CD8-positive, alpha-beta T cell (primary cell): ENCODE measurements at places on chromosomes 4 and X. TPM values are rescaled to one million over a fixed set of nuclear protein-coding genes. Genes with fewer than 3 reads are reported as not detected.

MAGEA10 gene
- not detected for total RNA-seq

TEX13B gene
- not detected for total RNA-seq

DAPP1 gene
- 3.2 TPM for total RNA-seq

PPARGC1A gene
- total RNA-seq = not detected

ZNF827 gene
- 35.4 TPM for total RNA-seq

HHIP gene
- total RNA-seq = not detected

MAGEA2B gene
- not detected for total RNA-seq

FAM9C gene
- total RNA-seq = not detected

PAGE1 gene
- not detected for total RNA-seq

MTCP1 gene
- total RNA-seq = 19.0 TPM

IL9R gene
- total RNA-seq = 2.0 TPM

NLGN4X gene
- not detected for total RNA-seq

HTR2C gene
- total RNA-seq = not detected

GAB3 gene
- 5.6 TPM for total RNA-seq

HMGB3 gene
- total RNA-seq = 6.3 TPM

MAP9 gene
- 17.2 TPM for total RNA-seq

FOXR2 gene
- total RNA-seq = not detected

TGIF2LX gene
- total RNA-seq = not detected

LINC00632 gene
- 1.0 TPM for total RNA-seq

F8A2 gene
- not detected for total RNA-seq

DCLK2 gene
- not detected for total RNA-seq

CWH43 gene
- total RNA-seq = not detected

IGSF1 gene
- not detected for total RNA-seq

ASB5 gene
- not detected for total RNA-seq

P2RY10 gene
- total RNA-seq = 76.1 TPM

ATOH1 gene
- total RNA-seq = not detected

KLHL4 gene
- not detected for total RNA-seq
